ENCODE measurements at places on chromosomes 13 and 19.

- DNase-seq: no peak
These were observed 29.7 kb upstream of the FAM216B start for GRCh38 chr13:42751693-42752092.

DNA sequence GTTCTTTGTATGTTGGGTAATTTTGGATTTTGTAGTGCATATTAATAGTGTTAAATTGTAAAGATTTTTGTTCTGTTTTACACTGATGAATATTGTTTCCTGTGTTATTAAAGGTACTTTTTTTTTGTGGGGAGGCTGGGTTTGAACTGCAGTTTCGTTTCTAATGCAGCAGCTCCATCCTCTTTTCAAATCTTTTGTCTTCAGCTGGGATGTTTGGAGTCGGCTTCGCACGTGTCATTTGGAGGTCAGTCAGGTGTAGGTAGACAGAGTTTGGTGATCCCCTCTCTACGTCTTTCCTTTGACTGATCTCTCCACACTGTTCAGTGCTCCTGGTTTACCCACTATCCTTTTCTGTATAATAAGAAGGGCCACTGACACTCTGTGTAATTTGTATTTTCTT is 30.3 kb downstream of the TDRD3 start:
- no peak for DNase-seq

- DNase-seq: peak; percentile 84
These were observed 21.2 kb upstream of the GTF3A start for GRCh38 chr13:27403203-27403678.

DNA sequence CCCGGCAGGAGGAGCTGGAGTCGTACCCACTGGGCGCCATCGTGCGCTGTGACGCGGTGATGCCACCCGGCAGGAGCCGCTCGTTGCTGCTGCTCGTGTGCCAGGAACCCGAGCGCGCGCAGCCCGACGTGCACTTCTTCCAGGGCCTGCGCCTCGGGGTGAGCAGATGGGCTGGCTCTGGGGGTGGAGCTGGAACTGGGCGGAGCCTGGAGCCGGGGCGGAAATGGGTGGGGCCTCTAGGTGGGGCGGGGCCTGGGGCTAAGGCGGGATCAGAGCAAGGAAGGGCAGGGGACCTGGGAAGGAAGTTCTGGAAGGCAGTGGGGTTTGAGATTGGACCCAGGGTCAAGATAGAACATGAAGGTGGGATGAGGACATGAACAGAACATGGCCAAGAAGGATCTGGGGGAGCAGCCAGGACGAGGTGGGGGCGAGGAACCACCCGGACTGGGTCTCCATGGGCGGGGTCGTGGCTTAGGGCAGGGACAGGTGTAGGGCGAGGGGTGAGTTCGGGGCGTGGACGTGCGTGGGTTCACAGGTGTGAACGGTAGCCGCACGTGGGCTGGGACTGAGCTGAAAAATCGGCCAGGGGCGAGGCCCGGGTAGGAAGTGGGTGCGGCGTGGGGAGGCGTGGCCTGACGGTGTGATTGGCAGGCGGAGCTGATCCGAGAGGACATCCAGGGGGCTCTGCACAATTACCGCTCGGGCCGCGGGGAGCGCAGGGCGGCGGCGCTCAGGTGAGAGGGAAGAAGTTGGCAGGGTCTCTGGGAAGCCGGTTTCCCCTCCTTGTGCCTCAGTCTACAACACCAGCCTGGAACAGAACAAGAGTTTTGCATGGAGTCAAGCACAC is 4.7 kb downstream of the EPS8L1 start:
- DNase-seq: peak; percentile 54

DNA sequence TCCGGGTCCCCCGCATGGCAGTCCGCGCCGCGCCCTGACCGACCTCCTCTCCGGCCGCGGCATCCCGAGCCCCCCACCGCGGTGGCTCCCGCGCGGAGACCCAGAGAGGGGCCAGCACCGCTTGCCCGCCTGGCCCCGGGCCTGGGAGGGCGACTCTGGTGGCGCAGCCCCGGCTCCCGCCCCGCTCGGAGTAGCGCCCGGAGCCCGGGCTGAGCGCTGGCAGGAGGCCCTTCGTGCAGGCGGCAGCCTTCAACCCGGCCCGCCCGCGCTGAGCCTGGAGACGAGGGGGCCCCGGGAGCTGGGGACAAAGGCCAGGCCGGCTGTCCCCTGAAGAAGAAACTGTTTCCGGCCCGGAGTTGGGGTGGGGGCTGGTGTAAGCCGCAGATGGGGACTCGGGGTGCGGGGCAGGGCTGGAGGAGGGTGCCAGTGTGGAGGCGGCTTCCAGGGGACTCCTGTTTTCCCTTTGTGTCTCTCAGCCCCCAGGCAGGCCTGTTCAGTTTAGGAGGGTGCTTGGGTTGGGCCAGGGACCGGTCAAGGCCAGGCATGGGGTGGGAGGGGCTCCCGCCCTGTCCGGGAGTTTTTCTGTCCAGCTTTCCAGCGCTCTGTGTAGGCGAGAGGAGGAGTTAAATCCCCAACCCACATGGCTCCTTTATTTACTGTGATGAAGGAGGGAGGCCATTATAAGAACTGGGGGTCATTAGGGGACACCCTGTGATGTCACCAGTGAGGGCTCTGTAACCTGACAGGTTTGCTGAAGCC is 935 bp downstream of the LRP3 start:
- peak; percentile 3 for DNase-seq

- DNase-seq: no peak
These were observed 87.3 kb upstream of the ABCC4 start for GRCh38 chr13:95388420-95389079.

GRCh38 chr13:110366733-110367132 is 59.6 kb downstream of the COL4A2 start:
- DNase-seq: no peak

- DNase-seq: no peak
These were observed 37.9 kb downstream of the OR10H4 start for GRCh38 chr19:15986701-15987100.

DNA sequence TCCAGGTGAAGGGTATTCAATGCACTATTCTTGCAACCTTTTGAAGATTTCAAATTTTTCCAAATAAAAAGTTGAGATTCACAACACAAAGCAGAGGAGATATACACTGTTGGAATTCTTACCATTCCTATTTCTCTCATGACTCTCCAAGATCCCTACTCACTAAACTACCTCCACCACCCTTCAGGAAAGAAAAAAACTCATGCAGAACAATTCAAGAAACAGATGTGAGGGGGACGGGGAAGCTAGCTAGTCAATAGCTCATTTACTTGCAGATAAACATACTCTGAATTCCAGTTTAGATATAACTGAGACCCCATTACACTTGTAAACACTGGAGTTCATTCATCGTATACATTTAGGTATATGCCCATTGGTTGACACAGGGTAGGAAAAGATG is 90.0 kb upstream of the SERP2 start:
- no peak for DNase-seq

- DNase-seq: no peak
These were observed 814 bp downstream of the SLC25A23 start for GRCh38 chr19:6458695-6459261.

- peak; percentile 58 for DNase-seq
These were observed 4.8 kb downstream of the MEGF8 start for GRCh38 chr19:42330241-42330711.

DNA sequence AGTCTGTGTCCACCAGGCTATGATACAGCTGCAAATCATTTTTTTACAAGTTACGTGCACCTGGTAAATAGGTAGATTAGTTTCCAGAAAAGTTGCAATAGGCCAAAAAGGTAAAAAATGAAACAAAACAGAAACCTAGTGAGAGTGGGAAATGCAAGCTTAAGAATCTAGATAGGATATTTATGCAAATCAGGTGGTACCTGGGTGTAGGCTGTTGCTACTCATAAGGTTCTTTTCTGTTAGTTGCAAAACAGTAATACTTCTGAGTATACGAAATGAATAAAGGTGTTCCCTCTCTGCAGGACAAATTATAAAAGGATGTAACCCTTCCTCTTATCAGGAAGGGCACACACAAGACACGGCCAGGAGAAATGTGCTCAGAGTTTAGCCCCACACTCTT is 97.9 kb downstream of the UGGT2 start:
- no peak for DNase-seq

GRCh38 chr13:40102360-40102727 is 446.9 kb downstream of the COG6 start:
- no peak for DNase-seq

- no peak for DNase-seq
These were observed 111.7 kb downstream of the MIPEP start for GRCh38 chr13:23777575-23777870.

DNA sequence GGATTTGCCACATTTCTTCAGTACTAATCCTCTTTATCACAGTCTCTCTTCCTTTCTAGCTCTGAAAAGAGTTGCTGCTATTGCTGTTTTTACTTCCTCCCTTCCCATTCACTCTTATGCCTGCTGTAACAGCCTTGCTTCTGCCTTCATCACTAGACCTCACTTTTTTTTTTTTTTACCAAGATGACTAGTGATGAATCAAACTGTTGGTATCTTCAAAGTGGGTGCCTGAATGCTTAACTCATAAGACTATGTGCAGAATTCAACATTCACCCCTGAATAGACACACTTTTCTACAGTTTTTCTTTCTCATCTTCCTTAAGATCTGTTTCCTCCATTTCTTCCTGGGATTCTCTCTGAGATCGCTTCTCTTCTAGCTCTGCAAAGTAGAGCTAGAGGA is 217.2 kb upstream of the HTR2A start:
- peak; percentile 88 for DNase-seq

DNA sequence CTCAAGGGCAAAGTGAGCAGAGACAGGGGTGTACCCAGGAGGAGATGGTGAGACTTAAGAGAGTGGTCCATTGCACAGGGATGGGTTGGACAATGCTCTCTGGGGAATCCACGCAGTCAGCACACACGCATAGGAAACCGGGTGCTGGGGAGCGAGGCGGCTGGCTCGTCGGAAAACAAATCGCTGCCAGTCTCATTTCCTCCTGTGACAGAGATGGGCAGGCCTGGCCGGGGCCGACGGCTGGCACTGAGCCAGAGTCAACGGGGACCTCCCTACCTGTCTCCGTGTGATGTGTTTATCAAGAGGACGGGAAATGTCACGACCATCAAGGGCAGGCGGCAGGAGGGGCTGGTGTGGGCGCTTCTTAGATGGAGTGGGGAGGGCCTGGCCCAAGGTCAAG is 27.3 kb downstream of the PTPRS start:
- no peak for DNase-seq

DNA sequence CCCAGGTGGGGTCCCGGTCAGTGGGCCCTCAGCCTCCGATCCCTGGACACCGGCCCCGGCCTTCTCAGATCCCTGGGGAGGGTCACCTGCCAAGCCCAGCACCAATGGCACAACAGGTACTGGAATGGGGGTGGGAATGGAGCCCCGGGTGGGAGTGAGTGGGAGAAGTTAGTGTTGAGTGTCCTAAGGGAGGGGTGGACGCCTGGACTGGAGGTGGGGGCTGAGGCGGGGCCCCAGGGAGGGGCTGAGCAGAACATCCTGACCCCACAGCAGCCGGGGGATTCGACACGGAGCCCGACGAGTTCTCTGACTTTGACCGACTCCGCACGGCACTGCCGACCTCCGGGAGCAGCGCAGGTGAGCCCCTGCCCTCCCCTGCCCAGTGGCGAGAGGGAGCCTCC is 17.7 kb downstream of the EPN1 start:
- no peak for DNase-seq

DNA sequence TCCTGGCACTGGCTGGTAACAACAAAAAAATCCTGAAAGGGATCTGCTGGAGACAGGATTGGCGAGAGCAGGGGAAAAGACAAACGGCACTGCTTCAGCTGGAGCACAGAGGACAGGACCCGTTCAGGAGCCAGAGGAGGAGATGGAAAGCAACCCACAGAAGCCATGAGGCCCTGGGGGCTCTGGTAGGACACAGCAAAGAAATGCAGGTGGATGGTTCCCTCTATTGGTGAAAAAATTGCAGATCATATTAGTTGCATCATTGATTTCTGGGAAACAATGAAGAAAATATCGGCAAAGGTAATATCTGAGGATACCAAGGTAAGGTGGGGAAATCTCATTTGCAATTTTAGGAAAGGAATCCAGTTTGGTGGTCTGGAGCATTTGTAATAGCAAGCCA is 25.7 kb upstream of the TPP2 start:
- no peak for DNase-seq

- DNase-seq: no peak
These were observed 495.7 kb downstream of the SLITRK1 start for GRCh38 chr13:83386609-83387008.

DNA sequence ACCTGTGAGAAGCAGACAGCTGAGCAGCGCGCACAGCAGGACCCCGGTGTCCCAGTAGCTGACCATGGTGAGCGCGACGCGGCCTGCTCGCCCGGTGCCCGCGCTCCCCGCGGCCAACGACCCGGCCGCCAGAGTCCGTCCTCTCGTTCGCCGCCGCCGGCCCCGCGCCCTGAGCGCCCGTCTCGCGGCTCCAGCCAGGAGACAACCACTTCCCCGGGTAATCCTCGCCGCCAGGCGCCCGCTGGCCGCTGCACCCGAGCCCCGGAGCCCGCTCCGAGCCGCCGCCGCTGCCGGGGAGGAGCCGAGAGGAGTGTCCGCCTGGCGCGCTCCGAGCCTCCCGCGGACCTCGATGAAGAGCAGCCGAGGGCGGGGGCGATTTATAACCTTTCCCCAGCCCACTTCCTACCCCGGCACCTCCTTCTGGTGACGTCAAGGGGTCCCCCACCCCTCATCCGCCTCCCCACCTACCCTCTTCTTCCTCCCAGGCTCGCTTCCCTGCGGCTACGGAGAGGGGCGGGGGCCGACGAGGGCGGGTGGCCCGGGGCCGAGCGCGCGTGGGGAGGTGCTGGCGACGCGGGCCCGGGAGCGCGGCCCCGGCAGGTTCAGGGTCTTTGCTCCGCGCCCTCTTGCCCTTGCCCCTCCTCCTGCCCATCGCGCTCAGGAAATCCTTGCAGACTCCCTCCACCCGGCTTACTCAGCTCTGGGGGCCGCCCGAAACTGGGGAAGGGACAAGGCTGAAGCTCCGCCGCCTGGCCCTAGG is at the start of gene FLT1:
Gene FLT1, minus strand, starts transcription at position 351 of the 760 bp plus-strand sequence. Its CDS starts 285 bp downstream, at position 66.
- DNase-seq: no peak

GRCh38 chr19:45767410-45767880 is 1.6 kb downstream of the SIX5 start:
- DNase-seq: peak; percentile 82

GRCh38 chr13:21911646-21912298 is 240.9 kb downstream of the FGF9 start:
- no peak for DNase-seq

- DNase-seq: peak; percentile 21
These were observed 12.8 kb downstream of the ANKRD27 start for GRCh38 chr19:32662186-32662585.

- peak; percentile 2 for DNase-seq
These were observed 642.1 kb upstream of the ARGLU1 start for GRCh38 chr13:107209824-107210722.

- no peak for DNase-seq
These were observed 69.2 kb upstream of the KCTD15 start for GRCh38 chr19:33727331-33727998.

DNA sequence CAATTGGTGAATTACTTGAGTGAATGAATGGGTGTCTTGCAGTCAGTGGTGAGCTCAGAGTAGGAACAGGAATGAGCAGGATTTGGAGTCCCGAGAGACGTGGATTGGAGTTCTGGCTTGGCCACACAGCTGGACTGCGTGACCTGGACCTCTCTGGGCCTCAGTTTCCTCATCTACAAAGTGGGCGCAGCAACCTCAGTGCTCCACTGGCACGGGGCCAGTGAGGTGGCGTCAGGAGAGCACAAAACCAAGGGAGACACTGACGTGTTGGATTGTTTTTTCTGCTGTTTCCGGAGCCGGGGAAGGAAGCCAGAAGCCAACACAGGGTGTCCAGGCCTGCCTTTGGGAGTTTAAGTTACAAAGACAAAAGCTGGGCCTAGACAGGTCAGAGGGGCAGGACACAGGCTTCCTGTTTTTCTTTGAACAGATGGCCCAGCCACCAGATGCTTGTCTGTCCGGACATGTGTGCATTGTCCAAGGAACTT is 6.5 kb upstream of the DOCK6 start:
- DNase-seq: peak; percentile 26

GRCh38 chr13:110023729-110024644 is 237.6 kb upstream of the IRS2 start:
- no peak for DNase-seq

Measured in fibroblast of skin of right quadriceps (primary cell).